NCI-H1694 (cell line): ENCODE measurements at places on chromosomes 6 and 20.

DNA sequence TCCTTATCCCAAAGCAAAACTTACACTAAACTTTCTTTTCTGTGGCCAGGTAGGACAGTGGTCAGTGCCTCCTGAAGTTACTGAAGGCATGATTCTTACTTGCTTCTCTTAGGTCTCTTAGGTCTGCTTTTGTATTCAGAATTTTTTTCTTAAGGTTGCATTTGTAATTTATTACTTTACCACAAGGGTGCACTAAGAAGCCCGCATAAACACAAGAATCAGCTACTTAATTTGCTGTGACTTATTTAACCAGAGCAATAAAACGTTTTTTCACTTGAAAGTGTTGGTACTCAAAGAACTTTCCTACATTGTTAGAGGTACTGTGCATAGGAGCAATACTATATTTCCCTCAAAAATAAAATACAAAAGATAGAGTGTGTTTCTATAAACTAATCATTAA lies 75.4 kb upstream of the LAMA2 start:
- DNase-seq, result no peak

- no peak for DNase-seq
Observed at GRCh38 chr6:53496797-53497375, 48.0 kb downstream of the GCLC start.

DNA sequence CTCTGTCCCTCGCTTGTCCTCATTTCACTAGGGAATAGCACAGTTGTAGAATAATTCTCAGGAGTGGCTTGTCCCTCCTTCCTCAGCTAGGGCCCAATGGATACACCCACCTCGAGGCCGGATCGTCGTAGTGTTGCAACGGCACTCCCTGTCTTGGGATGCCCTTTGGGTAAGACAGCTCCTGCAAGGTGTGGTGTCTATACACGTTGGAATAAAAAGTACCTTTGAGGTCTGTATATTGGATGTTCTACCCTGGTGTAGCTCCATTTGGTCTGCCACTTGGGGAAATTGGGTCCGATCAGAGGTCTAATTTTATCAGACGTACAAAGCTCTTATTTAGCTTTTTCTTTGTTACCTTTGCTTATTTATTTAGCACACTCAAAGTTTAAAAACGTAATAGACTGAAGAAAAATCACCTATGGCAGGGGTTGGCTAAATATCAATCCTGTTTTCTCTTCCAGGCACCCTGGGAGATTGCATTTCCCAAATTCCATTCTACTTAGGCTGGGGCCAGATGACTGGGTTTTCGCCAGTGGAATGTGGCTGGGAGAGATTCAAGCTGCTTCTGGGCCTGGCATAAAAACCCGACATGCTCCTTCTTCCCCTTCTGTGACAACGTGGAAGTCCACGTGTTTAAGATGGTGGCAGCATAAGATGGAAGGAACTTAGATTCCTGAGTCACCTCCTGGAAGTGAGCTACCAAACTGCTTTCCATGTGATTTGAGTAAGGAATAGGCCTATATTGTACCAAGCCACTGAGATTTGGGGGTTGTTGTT lies 82.3 kb upstream of the CD83 start:
- DNase-seq, result no peak

GRCh38 chr20:50294164-50295088 lies 103.8 kb downstream of the CEBPB start:
- no peak for DNase-seq

DNA sequence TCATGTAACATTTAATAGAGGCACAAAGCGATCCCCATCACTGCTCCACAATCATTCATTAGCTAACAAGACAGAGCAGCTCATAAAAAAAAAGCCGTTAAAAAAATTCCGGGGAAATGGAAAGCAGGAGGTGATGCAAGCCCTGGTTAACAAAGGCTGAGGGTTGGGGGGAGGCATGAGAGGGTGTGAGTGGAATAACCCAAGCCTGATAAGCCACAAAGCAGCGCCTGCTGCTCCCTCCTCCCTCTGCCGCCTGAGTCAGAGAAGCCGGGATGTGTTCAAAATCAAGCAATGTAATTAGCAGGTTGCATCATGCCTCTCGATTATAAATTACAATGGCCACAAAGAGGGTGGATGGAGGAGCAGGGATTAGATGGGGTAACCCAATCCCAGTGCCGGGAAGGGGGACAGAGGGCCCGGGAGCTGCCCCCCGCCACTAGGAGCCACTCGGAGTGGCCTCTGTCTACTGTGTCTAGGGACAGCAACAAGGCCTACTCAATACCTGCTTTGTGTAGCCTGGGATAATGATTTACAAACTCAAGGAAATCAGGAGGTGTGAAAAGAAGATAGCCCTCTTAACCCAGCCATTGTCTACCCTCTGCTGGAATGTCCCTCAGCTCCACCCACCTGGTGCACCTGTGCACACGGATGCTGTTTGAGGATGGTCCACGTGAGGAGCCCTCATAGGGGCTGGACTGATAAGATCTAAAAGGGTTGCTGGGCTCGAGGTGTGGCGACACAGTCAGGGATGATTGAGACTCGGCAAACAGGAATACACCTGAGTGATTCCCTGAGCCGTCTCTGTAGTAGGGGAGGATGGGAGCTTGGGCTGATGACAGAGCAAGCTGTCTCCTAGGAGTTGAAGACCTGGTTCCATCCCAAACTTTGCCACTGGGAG lies 156.9 kb downstream of the VEGFA start:
- no peak for DNase-seq

- DNase-seq, result no peak
Observed at GRCh38 chr6:14126191-14126590, 8.6 kb downstream of the CD83 start.

- DNase-seq, result peak; percentile 38
Observed at GRCh38 chr6:18845896-18846295, 458.7 kb downstream of the RNF144B start.

DNA sequence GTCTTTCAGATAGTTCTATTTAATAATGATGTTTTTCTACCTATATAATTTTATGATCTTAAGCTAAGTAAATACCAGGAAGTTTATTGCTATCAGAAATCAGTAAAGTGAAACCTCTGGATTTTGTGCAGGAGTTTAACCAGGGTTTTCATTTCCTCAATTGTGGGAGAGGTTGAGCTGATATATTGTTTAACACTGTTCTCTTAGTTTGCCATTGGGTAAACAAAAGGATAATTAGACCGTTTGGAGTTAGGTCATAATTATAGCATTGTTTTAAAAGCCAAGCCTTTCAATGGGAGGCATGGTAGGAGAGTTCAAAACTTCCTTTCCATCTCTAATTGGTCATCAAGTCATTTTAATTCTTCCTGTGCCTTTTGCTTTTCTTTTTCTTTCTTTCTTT lies 58.7 kb downstream of the STXBP5 start:
- DNase-seq, result no peak

DNA sequence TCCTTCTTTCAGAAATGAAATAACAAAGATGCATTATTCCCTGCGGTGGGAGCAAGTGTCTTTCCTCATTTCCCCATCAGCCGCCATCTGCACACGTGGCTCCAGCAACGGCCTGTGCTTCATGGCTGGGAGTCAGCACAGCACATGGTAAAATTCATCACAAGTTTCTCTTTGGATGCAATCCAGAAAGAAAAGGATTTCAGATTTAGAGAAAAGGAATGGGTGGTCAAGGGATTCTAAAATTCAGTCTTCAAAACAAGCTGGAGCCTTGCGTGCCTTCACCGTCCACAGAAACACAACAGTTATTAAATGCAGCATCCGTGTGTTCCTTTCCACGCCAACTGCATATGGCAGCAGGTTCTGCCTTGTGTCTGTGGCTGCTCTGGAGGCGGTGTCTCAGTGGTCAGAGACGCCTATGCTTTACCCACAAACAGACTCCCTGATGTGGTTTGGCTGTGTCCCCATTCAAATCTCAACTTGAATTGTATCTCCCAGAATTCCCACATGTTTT lies 107.6 kb downstream of the THBS2 start:
- no peak for DNase-seq

- no peak for DNase-seq
Observed at GRCh38 chr6:43287717-43288679, 10.1 kb upstream of the SLC22A7 start.

GRCh38 chr20:13930281-13930680 lies 60.1 kb downstream of the SEL1L2 start:
- no peak for DNase-seq

DNA sequence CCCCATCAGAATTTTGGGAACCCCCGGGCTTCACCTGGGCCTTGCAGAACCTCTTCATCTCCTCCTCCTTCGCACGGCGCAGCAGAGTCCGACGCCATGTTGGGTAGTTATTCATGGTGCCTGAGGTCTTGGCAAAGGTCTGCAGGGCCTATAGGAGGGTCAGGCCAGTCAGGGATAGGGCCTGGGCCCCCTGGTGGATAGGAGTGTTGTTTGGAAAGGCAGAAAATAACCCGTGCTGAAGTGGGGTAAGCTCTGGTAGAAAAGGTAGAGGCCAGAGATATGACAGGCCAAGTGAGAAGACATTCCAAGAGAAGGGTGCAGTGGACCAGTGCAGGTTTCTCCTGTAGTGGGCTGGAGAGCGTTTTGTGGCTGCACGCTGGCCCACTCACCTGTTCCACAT lies 4.9 kb downstream of the SMPD2 start:
- DNase-seq, result no peak

GRCh38 chr20:41278936-41279335 lies 38.6 kb downstream of the ZHX3 start:
- DNase-seq, result no peak

DNA sequence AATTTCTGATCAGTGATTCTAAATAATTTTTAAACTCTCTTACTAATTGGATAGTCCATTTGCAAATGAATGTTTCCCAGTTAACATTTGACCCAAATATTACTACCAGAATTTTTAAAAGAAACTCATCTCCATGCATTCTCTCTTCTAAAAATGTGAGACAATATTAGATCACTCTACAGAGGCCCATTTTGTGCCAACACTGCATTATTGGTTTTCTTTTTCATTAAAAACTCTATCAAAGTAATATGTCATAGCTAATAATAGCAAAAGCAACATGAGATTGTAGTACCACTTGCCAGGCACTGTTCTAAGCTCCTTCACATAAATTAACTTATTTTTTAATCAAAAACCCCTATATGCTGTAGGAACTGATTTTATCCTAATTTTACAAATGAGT lies 345.6 kb upstream of the PLCB4 start:
- DNase-seq, result no peak

DNA sequence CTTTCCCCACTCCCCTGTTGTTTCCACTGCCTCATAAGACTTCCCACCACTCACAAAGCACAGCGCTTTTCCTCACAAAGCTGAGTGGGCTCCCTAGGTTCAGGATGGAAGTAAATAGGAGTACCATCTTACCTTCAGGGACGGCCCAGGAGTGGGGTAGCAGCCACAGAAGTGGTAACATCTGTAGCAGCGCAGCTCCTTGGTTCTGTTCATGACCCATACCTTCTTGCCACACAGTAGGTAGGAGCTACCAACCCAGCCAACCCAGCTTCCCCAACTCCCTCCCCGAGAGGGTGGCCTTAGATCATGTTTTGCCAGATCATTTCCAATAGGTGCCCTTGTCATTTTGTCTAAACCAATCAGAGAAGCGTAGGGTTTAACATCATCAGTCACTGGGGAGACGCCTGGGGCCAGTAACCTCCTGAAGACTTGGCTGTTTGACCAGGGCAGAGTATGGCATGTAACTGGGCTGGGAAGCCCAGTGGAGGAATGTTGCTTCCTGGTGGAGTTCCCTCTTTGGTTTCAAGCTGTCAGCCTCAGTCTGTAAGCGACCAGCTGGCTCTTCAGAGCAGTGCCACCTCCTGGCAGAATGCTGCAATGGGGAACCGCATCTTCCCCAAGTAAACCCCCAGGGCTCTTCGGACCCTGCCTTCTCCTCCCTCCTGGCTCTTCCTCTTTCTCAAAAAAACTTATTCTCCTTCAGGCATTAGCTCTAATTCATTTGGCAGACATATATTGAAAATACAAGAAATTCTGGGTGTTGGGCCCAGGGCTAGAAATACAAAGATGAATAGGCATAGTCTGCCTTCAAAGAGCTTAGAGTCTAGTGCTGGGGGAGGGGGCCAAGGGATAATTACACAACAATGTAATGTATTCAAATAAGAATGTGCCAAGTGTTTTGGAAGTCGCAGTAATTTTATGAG lies at the start of gene HLA-DMA:
Gene HLA-DMA, minus strand, starts transcription at position 281 of the 923 bp plus-strand sequence. Its CDS starts 61 bp downstream, at position 220.
- DNase-seq, result peak; percentile 16

DNA sequence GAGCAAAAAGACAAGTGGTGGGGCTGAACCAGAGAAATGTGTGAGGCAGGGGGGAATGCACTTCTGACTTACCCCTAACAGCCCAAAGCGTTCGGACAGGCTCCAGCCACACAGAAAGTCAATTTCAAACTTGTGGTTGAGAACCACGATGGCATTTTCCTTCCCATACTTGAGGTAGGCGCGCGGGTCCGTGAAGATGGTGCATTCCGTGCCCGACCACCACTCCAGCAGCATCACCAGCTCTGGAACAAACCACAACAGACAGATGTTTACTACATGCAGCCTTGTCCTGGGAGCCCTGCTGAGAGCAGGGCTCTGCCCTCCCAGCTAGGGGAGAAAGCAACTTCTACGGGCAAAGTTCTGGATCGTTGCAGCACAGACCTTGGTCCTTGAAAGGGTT lies 107.7 kb downstream of the AGPAT4 start:
- DNase-seq, result no peak

- DNase-seq, result no peak
Observed at GRCh38 chr20:36852187-36852586, 23.8 kb upstream of the TLDC2 start.
